ENCODE measurements at places on chromosomes 6 and 20.

GRCh38 chr6:2980465-2980855 lies 9.1 kb upstream of the SERPINB6 start:
- DNase-seq = no peak

DNA sequence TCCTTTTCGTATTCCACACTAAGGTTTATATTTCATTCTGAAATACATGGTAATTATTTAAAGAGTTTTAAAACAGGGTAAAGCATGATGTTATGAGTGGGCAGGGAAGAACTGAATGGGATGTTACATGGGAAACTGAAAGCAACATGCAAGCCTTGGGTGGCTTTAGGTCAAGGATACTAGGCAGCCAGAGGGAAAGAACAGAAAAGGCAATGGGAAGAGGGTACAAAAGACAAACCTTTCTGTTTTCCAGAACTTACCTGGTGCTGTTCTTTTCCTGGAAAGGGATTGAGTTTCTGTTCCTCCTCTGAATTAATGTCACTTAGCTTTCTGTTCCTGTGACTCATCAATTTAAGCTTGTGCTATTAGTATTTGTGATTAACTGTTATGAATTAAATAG lies 71.2 kb upstream of the SMIM8 start:
- no peak for DNase-seq

DNA sequence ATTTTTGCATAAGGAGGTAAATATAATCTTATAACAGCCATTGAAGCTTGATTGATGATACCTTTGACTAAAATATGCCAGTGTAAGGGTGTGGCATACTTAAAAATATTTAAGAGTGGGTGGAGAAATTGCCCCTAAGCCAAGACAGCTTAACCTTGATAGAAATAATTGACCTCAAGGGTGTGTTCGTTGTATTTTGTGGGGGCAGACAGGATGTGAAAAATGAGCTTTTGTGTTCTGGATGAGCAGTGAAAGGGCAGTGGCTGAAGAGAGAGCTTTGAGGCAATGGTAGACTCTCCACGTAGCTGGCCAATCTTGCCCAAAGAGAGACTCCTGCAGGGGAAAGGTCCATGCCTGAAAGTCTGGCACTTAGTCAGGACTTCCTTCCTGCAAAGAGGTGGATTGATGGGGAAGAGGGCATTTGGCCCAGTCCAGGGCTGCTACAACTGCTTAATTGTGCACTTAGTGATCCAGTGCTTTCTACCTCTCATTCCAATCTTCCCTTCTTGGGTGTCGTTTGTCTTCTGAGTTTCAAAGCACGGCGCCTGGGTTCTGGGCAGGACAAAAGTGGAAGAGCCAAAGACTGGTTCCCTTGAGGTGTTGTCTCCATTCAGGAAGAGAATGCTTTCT lies 15.6 kb upstream of the CD109 start:
- DNase-seq = no peak

DNA sequence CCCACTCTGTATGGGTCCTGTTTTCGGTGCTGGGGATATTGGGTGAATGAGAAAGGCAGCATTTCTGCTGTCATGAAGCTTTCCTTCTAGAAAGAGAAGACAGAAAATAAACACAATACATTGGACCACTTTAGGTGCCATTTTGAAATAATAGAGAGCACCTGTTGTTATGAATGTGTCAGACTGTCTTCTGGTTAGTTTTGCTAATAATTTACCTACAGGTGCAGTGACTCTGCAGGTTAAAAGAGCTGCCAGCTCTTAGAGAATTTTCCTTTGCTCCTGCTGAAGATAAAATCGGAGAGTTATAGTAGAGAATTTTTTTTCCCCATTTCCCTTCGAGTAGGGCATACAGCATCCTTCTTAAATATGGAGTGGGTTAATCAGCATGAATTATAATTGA lies 21.9 kb upstream of the GCLC start:
- DNase-seq = no peak

- peak; percentile 87 for DNase-seq
Measured at GRCh38 chr6:135675862-135676261, 175.6 kb upstream of the PDE7B start.

- DNase-seq = no peak
Measured at GRCh38 chr20:35515341-35515740, 14.1 kb downstream of the C20orf173 start.

DNA sequence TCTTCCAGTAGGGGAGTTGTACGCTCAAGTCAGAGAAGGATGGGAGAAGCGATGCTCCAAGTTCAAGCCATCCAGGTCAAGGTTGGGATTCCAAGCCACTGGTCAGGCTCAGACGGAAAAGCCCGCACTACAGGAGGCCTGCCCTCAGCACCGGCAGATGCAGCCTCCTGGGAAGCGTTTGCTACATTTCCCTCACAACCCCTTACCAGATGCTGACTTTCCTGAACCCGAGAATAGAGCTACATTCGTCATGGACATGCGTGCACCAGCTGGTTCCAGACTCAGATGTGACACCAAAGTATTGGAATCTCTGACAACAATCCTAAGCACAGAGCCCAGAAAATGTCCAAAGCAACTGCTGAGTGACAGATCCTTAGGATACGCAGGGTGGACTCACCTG lies 174.8 kb downstream of the SASH1 start:
- no peak for DNase-seq

DNA sequence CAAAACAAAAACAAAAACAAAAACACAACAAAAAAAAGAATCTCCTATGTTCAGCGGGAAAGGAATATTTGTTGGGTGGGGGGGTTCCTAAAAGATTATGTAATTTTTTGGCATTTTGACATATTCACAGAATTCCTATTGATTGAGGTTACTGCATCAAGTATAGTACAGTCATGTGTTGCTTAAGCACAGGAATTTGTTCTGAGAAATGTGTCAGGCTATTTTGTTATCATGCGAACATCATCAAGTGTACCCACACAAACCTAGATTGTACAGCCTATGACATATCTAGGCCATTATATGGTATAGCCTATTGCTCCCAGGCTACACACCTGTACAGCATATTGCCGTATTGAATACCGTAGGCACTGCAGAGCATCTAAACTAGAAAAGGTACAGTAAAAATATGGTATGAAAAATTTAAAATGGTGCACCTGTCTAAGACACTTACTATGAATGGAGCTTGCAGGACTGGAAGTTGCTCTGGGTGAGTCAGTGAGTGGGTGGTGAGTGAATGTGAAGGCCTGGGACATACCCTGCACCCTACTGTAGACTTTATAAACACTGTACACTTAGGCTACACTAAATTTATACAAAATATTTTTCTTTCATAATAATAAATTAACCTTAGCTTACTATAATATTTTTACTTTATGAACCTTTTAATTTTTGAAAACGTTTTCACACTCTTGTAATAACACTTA lies 110.6 kb downstream of the CDKAL1 start:
- no peak for DNase-seq

DNA sequence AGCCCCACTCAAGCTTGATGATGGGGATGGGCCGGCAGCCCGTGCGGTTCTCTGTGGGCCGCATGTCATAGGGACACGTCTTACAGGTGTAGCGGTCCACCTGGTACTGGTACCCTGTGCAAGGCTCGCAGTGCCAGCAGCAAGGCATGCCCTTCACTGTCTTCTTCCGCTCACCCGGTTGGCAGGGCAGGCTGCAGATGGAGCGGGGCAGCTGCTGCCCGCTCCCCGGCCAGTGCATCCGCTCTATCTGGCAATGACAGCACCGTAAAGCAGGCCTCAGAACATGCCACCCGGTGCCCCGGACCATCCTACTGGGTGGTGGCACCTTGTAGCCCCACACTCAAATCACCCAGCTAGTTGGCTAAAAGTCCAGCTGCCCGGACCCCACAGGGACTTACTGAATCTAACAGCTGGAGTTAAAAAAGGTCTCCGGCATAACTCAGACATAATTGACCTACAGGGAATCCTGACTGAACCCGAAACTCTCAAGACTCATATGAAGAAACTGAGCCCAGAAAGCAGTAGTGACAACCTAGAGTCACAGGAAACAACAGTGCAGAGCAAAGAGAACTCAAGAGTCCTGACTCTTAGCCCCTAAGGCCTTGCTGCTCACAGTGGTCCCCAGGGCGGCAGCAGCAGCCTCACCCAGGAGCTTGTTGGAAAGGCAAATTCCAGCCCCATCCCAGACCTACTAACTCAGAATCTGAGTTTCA lies 109.4 kb downstream of the GRM4 start:
- no peak for DNase-seq

GRCh38 chr6:95804847-95805541 lies 210.8 kb upstream of the FUT9 start:
- no peak for DNase-seq

DNA sequence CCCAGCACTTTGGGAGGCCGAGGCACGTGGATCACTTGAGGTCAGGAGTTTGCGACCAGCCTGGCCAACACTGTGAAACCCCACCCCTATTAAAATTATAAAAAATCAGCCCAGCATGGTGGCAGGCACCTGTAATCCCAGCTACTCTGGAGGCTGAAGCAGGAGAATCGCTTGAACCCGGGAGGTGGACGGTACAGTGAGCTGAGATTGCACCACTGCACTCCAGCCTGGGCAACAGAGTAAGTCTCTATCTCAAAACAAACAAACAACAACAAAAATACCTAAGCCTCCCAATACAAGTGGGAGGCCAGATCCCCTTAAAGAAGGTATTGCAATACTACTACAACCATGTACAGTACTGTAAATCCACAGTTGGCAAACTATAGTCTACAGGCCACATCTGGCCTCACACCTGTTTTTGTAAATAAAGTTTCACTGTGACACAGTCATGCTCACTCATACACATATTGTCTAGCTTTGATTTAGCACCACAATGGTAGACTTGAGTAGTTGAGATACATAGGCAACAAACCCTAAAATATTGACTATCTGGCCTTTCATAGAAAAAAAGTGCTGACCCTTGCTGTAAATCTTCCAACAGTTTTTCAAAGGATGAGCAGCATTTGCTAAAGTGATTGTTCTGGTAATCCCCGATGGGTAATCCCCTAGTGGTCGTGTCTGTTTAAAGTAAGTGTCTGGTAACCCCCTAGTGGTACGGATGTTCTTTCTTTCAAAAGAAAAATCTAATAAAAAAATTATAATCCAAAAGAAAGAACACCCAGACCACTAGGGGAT lies 202.0 kb downstream of the RNGTT start:
- DNase-seq = peak; percentile 59

DNA sequence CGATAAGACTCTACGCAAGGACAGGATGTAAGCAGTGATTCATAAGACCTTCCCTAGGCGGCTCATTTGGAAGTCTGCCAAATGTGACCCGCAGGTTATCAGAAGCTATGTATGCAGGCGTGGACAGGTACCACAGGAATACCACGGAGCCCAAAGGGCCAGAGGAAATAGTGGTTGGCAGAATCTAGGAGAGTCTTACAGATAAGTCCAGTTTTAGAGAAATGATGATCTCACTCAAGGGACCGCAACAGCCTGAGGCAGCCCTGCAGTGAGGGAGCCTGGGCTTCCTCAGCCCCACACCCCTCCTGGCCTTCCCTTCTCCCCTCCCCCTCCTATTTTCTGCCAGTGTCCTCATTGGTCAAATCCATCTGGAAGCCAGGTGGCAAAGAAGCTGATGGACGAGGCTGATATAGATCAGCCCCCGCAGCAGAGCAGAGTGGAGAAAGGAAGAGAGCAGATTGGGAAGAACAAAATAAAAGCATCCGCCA lies 110.6 kb downstream of the FNDC1 start:
- no peak for DNase-seq

DNA sequence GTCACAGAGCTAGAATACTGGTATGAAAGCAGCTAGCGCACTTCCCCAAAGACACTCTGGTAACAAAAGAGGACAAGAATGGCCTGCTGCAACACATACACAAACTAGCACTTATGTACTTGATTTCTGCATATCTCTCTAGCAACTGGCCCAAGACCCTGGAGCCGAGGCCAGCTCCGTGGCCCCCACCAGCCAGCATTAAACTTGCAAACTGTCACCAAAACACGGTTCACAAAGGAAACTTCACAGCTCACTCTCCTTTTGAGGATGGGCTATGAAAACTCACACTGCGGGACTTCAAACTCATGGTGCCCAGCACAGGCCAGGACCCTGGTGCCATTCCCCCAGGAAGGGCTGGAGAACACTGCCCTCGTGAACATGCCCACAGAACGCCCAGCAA lies 115.9 kb upstream of the RPS6KA2 start:
- DNase-seq = no peak
